Body of pancreas (tissue), 4 donors: ENCODE measurements at places on chromosomes 3 and 15. TPM values are rescaled to one million over a fixed set of nuclear protein-coding genes. Genes with fewer than 3 reads are reported as not detected.

The EPHA3 gene
- total RNA-seq = 1.3 TPM

The SLC2A2 gene
- 2.9 TPM for total RNA-seq

The EPHB3 gene
- 7.9 TPM for total RNA-seq

The OXNAD1 gene
- total RNA-seq = 18.8 TPM

The SAMMSON gene
- total RNA-seq = not detected

The ALDH1L1 gene
- total RNA-seq = 54.7 TPM

The IRAK2 gene
- 0.99 TPM for total RNA-seq

The EXOG gene
- total RNA-seq = 10.5 TPM

The ANKUB1 gene
- total RNA-seq = not detected

The DZIP1L gene
- 33.7 TPM for total RNA-seq

The IGSF11 gene
- total RNA-seq = 9.1 TPM

The HIGD2B gene
- not detected for total RNA-seq
